ENCODE measurements at places on chromosomes 1 and 21.

DNA sequence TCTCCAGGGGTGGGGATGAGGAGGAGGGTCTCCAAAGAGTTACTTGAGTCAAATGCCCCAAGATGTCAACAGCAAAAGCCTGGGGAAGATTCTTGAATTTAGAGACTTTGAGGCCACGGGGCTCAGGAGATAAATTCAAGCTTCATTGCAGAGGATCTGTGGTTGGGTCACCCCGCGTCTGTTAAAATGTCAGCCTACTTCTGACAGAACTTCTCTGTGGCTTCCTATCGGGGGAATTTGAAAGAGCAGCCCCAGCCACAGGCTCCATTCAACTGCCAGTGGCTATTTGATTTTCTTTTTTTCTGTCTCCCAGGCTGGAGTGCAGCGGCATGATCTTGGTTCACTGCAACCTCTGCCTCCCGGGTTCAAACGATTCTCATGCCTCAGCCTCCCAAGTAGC lies 62.5 kb upstream of the EFHD2 start:
- no peak for DNase-seq

DNA sequence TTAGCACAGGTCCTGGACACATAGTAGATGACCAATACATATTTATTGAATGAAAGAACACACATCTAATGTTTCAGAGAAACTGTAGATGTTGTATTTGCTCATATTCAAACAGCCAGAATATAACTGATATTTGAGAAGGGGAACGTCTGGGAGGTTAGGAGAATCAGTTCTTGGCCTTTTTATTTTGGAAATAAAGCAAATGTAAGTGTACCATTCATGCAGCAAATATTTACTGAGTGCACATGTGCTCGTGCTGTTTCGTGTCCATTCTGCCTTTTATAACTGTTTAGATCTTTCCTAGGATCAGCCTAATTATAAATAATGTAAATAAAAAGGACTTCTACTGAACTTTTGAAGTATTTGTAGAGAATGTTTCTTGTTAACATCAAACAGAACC lies 103.8 kb downstream of the GREM2 start:
- no peak for DNase-seq

GRCh38 chr1:148166558-148167492 lies 14.7 kb upstream of the NBPF11 start:
- no peak for DNase-seq

DNA sequence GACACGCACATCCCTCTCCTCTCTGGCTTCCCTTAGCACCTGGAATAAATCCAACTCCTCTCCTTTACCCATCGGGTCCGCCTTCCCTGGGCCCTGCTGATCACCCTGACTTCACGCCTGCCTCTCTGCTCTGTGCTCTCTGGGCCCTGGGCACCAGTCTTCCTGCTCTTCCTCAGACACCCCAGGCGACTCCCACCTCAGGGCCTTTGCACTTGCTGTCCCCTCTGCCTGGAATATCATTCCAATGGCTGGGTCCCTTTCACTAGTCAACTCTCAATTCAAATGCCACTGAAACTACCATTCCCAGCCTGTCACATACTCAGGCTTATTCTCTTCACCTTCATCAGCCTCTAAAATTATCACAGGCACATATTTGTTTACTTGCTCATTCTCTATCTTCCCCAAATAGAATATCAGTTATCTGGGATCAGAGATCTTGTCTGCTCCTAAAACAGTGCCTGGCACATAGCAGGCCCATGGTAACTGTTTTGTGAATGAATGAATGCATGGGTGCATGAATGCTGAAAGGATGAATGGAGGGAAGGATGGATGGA lies 27.2 kb upstream of the SELENON start:
- DNase-seq: no peak

DNA sequence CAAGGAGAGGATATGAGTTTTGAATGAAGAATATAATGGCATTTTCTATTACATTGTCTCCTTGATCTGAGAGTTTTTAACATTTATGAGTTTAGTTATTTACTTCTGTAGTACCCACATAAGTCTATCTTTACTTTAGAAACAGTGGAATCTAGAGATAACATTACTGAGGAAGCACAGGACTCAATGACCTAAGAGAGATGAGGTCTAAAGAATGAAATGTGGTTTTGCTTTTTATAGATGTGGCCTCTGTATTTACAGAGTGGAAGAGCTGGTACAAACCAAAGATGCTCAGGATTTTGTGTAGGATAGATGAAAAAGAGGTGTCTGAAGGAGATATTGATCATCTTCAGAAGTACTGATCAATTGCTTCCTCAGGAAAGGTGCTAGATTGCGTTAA lies 177.3 kb downstream of the KCTD3 start:
- no peak for DNase-seq

- DNase-seq: no peak
Measured at GRCh38 chr1:110007046-110007830, 22.7 kb downstream of the AHCYL1 start.

DNA sequence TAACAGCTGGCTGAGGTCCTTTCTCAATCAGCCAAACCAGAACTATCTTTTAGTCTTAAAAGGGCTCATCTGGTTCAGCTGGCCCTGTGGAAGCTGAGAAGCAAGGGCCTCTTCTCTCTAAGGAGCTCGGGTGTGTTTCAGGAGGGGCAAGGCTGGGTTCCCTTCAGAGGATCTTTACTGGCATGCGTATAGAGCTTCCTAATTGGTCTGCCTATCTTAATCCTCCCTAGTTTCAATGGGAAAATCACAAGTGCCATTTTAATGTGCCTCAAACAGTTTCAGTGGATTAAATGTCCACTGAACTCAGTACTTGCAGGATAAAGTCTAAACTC lies 81.5 kb upstream of the LBR start:
- no peak for DNase-seq

GRCh38 chr1:78004719-78005447 lies at the start of gene DNAJB4:
DNAJB4 (plus strand) TSS chr1:78004939; CDS start chr1:78005111, 172 bp downstream.
- peak; percentile 30 for DNase-seq

DNA sequence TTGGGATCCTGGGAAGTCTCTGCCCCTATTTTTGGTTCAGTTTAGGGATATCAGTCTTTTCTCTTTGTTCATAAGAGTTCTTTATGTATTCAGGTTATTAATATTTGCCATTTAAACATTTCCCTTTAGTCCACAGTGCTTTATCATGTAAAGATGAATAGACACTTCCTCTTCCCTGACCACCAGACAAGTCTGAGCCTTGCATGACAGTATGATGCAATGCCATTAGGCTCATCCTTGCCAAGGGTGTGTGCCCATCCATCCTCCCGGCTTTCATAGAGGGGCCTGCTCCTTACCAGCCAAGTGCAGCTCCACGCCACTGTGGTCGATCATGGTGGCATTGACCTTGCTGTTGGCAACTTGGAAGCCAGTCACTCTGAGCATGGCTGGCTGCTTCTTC lies 52.1 kb downstream of the ZSCAN20 start:
- no peak for DNase-seq

DNA sequence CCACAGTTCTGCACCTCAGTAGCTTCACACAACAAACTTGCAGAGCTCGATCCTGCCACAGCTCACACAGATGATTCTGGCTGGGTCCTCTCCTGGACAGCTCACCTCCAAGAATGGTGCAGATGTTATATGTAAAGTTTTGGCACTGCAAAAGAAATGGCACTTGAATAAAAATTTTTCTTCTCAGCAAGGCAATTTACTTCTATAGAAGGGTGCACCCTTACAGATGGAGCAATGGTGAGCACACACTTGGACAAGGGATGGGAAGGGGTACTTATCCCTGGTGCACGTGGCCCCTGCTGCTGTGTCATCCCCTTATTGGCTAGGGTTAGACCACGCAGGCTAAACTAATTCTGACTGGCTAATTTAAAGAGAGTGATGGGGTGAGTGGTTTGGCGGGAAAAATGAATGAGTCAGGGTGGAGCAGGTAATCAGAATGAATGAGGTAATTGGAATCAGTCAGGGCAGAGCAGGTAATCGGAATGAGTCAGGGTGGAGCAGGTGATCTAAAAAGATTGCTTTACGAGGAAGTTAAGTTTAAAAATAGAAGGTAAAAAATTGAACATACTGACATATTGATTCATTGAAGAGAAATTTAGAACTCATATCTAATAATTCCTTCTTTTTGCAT lies 12.0 kb upstream of the AADACL3 start:
- DNase-seq: no peak

DNA sequence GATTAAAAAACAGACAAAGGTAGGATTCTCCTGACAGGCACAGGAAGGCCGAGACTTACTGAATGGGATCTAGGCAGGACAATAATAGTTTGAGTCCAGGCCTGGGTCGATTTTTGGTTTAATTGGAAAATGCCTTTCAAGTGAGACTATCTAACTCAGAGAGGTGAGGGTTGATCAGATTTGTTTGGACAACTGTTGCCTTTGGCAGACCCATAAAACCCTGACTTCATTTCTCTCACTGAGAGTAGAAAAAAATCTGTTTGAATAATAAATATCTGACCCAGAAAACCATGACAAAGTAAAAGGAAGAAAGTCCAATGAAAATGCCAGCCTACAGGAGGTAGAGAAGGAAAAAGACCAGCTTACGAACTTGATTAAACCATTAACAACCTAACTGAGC lies 12.3 kb upstream of the SLC30A10 start:
- no peak for DNase-seq

GRCh38 chr1:89546934-89547562 lies 22.4 kb downstream of the LRRC8B start:
- no peak for DNase-seq

GRCh38 chr1:231776010-231776756 lies 149.6 kb downstream of the DISC1 start:
- no peak for DNase-seq

GRCh38 chr1:24695202-24695974 lies 49.9 kb upstream of the CLIC4 start:
- no peak for DNase-seq

DNA sequence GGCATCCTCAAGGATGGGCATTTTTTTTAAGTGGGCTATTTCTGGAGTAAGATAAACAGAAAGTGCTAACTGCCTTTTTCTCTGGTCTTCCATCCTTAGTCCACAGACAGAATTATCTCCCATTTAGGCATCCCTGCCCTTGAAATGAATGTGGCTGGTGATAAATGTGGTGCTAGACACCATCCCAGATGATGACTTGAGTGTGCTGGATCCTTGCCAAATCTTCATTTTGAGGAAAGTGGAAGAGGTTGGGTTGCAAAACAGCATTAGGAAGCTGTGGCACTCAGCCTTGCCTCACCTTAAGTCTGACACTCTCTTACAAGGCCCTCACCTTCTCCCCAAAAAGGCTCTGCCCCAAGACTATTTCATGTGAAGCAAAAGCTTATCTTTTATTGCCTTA lies 19.2 kb downstream of the MAB21L3 start:
- DNase-seq: no peak

DNA sequence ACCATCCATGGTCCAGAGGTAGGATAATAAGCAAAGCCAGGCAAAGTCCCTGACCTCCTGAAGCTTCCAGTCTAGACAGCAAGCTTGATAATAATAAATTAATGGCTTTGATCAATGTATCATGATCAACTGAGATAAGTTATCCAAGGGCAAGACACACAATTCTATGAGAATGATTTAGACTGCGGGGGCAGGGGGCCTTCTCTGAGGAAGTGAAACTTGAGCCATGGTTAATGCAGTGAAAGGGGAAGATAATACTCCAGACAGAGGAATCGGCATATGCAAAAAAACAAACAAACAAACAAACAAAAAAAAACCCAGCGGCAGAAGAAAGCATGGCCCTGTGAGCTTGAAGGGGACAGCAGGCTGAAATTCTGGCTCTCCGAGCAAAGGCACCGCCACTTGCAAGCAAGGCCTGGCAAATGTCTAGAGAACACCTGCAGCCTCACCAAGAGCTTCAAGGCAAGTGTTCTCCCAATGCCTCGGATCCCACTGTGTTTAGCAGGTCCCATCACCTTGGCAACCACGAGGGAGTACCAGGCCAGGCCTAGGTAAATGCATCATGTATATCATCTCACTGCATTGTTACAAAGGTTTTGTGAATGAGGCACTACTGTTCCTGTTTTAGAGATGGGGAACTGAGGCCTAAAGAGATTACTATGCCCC lies 24.9 kb downstream of the CSMD2 start:
- DNase-seq: no peak

DNA sequence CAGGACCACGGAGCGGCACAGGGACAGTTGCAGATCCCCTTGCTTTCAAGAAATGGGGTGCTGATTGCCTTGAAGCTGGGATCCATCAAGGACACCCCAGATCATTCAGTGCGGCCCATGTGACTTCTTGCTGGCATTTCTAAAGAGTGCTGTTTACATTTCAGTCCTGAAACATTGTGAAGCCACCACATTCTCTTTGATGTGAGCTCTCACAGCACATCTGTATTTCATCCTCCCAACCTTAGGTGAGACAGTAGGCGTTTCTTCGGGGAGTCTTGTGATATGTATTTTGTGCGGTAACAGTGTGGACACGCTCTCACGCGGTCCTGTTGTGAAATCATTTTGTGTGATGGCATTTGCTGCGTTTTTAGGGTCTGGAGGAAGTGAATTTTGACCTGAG lies 57.2 kb downstream of the CACHD1 start:
- no peak for DNase-seq

- DNase-seq: no peak
Measured at GRCh38 chr1:238484121-238484520, 593.4 kb upstream of the ZP4 start.

DNA sequence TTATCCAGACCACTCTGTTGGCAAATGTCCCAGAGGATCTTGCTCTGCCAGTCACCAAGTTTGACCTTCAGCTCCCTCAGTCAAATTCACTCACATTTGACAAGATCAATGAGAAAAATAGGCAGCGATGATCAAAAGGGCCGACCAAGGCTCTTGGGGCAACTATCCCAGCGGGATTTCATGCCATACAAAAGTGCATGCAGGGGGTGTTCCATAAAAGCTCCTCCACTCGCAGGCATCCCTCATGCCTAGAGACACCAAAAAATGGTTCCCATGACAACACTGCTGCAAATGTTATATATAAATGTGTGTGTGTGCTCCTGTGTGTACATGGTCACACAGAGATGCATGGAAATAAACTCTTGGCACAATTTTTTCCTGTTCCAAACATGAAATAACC lies 16.2 kb upstream of the EIF4G3 start:
- DNase-seq: no peak

DNA sequence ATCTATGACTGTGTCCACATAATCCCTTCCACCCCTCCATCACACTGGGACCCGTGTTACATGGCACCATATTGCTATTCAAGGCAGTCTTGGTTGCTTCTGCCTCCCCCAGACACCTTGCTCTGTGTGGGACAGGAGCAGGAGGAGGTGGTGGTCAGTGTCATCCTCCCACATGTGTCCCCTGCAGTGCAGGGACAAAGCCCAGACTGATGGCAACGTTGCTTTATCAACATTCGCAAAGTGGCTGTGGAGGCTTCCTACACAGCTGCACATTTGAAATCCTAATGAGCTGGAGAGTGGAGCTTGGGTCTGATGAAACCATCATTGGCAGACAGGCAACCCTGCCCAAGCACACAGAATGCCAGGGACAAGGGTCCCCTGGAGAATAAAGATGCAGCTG lies 26.2 kb downstream of the TRIM67 start:
- no peak for DNase-seq

- DNase-seq: no peak
Measured at GRCh38 chr1:36206323-36206858, 17.9 kb upstream of the THRAP3 start.

- DNase-seq: peak; percentile 29
Measured at GRCh38 chr1:156705918-156706656, 704 bp upstream of the CRABP2 start.

All from activated CD8-positive, alpha-beta memory T cell treated with anti-CD3 and anti-CD28 coated beads for 1 hour (primary cell).